ENCODE measurements at places on chromosomes 16 and 17.

GRCh38 chr16:24577167-24577566, 37.8 kb downstream of the RBBP6 start:
- no peak for DNase-seq

- DNase-seq = peak; percentile 39
Observed at GRCh38 chr17:32609085-32609484, 122.3 kb downstream of the CDK5R1 start.

- no peak for DNase-seq
Observed at GRCh38 chr16:17511340-17511739, 40.6 kb upstream of the XYLT1 start.

- no peak for DNase-seq
Observed at GRCh38 chr16:85546585-85547447, 66.3 kb upstream of the GSE1 start.

DNA sequence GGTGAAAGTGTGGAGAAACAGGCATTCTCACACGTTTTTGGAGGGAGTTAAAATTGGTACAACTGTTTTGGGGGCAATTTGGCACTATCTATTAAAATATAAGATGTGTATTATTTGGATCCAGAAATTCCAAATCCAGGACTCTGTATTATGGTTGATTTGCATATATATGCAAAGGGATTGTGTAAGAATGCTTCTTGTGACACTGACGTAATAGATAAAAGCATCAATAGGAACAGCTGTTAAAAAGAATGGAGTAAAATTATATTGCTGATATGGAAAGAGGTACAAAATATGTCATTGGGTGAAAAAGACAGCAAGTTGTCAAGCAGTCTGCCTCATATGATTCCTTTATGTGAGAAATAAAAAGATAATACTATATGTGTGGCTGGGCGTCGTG, 17.3 kb downstream of the FA2H start:
- DNase-seq = no peak

Data from NCI-H1105 treated with DMSO at 0.1 percent for 48 hours (cell line).